ENCODE measurements at places on chromosomes 6 and 20.

DNA sequence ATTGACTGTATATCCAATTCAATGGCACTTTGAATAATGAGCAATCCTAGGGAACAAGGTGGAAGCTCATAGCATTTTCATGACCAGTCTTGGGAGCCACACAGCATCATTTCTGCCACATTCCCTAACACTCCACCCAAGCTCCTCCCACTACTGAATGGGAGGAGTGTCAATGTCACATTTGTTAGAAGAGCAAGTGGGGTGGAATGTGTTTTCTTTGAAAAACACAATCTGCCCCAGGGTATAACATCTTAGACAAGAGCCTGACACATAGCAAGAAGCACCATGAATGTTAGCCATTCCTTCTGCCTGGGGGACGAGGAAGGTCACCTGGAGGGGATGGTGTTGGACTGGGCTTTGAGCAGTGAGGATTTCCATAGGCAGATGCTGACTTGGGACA is 258.3 kb upstream of the PMEPA1 start:
- DNase-seq: no peak

GRCh38 chr6:139306291-139306981 is 14.6 kb upstream of the TXLNB start:
- no peak for DNase-seq

DNA sequence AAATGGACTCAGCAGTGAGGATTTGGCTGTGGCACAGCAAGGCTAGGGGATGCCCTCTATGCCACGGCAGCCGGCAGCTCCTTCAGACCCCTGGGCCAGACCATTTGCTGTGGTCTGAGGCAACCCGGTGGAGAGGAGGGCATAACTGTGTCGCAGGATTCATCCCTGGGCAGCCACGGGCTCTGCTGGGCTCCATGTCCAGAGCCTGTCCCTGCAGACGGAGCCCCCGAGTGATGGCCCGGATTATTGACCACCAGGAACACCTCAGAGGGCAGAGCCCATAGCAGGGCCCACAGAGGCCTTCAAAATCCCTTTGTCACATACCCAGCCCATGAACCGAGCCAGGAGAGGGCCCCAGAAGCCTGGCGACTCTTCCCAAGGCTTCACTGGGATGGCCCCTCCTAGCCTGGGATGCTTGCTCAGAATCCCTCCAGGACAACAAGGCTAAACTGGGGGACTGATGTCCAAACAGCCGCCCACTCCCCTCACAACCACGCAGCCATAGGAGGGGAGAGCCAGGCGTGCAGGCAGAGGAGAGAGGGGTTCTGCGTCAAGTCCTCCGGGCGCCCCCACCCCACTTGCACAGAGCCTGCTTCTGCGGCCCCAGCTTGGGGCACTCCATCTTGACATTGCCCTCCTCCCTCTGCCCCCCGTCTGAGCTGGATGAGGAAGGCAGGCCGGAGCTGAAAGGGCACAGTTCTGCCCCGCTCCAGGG is 68.2 kb upstream of the AFDN start:
- no peak for DNase-seq

DNA sequence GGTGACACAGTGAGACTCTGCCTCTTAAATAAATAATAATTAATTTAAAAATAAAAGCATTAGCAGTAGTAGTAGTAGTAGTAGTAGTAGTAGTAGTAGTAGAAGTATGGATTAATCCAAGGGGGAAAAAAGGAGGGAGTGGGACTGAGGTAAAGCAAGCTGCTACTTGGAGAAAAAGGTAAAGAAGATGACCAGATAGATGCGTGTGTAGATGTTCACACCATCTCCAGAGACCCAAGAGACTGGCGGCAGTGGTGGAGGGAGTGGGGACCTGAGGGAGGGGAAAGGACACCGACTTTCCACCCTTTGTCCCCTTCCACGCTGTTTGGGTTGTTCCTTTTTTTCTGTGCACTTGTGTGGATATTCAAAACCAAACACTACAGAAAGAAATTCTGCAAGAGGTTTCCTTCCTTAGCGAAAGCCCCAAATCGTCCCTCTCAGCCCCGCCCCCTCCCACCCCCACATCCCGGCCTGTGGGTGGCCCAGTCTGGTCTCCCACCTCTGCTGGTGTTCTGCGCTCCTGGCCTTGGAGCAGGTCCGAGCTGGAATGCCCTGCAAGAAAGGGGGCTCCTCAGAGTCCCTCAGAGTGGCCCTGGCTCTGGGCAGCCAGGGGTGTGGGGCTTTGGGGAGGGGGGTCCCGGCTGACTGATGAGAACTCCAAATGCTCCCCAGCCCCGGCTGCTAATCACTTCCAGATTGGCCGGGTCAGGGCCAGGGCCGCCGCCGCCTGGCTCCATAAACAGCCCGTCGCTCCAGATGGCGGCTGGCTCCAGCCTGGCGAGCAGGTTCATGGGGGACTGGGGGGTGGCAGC is 60.2 kb downstream of the UBE2V1 start:
- no peak for DNase-seq

DNA sequence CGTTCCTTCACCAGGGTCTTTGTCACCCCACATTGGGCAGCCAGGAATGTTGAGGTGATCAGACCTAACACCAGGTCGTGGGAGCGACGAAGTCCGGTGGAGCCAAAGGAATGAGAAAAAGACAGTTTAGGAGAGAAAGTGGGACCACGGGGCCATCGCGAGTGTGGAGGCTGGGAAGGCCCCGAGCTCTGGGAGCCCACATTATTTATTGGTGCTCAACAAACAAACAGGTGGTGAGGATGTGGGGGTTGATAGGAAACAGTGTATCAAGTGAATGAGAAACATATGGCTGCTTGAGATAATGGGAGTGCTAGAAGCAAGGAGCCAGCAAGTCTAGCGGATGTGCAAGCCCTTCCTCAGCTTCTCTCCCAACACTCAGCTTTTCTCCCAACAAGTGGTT is 287.1 kb upstream of the SGK1 start:
- DNase-seq: no peak

DNA sequence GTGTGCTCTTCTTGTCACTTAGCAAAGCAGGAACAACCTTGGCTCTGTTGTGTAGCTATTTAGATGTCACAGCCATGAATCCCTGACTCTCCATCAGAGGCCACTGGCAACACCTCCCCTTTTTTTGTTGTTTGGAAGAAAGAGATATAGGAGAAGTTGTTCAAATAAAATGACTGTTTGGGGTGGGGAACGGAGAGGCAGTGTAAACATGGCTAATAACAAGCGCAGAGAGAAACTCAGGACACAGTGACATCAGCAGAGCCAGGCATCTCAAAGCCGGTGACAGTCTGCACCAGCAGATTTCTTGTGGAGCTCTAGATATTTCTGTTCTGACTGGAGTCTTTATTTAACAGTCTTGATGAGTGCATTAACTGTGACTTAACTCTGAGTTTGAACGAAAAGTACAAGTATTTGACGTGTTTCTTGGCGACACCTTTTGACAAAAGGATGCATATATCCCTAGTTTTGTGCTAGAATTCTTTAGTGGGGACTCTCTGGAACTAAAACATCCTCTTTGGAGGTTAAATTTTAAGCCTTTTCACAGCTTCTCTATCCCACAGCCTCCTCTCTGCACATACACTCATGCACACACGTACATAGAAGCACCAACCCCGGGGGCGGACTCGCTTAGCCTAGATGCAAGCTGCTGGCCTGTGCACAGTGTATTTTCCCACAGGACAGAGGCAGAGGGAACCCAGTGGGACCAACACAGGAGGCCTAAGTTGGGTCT is 53.8 kb downstream of the ADAT2 start:
- DNase-seq: no peak

DNA sequence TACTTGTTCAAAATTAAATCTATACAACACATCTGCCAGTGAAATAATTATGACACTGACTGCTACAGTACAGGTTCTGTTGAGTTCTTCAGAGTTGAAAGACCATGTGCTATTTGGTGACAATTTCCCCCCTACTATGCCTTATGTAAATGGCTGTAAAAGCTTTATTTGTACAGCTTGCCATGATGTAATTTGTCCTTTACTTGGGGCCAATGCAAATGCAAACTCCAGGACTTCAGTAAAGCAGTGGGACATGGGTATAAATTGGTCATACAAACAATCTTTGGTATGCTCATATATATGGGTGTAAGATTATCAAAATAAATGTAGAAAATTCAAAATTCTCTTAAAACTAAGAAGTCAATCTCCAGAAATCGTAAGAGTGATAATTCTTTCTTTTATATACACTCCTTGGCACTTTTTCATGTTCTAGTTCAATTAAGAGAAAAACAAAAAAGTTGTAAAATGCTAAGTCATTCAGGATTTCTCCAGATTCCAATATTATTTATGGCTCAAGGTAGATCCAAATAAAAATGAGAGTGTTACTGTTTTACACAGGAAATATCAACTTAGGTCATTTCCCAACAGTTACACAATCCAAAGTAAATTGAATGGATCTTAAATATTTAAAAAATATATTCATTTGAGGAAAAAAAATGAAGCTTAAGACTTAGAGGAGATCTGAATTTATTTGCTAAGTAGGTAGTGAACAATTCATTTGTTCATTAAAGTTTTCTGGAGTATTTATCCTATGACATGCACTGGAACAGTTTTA is 1310.5 kb upstream of the CITED2 start:
- DNase-seq: no peak

DNA sequence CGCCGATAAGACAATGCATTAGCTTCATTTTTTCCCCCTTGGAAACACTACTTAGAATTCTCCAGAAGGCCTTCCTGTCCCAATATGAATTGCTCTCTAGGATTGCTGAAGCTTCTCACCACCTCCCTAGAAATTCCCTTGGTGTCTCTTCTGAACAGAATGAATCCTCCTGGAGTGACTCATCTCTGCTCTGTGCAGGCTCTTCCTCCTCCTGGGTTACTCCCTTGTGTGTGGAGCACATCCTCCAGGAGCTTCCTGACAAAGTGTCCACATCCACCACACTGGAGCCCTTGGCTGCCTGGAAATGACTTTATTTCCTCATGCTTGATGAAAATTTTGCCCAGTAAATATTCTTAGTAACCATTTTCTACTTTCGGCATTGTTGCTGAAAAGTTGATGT is 54.4 kb downstream of the DTNBP1 start:
- DNase-seq: no peak

- DNase-seq: no peak
Measured at GRCh38 chr6:8686077-8686476, 250.7 kb upstream of the SLC35B3 start.

DNA sequence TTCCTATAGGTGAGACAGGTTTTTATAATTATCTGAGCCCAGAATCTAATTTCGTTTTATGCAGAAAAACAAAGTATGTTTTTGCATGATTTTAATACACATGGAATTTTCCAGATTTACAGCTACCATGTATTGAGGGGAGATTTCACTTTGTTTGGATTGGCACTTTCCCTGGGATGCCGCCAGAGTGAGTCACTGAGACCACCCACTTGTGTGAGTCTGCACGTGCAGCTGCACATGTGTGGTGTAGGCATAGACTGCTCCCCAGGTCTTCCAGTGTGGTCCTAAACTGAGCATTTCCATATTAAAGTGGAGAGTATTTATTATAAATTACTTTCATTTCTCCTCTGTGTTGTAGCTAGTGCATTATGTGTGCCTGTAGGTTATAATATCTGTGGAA is 186.8 kb downstream of the UBE3D start:
- no peak for DNase-seq

DNA sequence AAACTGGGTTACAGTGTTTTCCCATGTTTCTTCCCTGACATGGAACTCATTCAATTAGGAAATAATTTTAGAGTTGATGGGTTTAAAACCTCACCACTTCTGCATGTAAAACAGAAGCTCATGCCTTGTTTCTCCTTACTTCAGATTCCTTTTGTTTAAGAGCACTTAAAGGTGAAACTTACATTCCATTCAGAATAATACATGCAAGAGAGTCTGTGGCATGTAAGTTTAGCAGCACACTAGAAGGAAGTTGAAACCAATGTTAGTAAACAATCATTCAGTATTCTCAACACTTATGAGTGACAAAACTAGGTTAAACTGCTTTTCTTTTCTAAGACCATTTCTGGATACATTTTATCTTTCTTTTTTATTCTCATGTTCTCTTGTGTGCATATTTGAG is 495.6 kb upstream of the PTCHD4 start:
- no peak for DNase-seq

DNA sequence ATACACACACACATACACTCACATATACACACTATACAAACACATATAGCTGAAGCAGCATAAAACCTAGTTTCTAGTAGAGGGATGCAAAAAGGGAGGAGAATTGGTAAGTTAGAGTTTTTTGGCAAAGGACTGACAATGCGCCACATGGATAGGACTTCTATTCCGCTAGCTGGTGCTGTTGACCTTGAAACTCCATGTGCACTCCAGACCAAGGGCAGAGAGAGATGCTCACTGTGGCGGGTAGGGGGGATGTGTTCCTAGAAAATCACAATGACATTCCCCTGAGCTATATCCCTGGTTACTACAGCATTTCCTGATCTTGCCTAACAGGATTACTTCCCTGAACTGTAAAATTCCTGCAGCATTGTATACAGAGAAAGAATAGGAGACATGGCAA is 19.2 kb downstream of the MICA start:
- no peak for DNase-seq

- DNase-seq: no peak
Measured at GRCh38 chr6:124443541-124443940, 518.7 kb upstream of the RNF217 start.

GRCh38 chr20:51208162-51208561 is 185.3 kb upstream of the KCNG1 start:
- DNase-seq: no peak

- no peak for DNase-seq
Measured at GRCh38 chr6:111793711-111794111, 79.5 kb downstream of the FYN start.

GRCh38 chr6:8090650-8091049 is 11.7 kb downstream of the EEF1E1 start:
- DNase-seq: no peak

- DNase-seq: no peak
Measured at GRCh38 chr6:47414423-47415167, 63.0 kb upstream of the CD2AP start.

DNA sequence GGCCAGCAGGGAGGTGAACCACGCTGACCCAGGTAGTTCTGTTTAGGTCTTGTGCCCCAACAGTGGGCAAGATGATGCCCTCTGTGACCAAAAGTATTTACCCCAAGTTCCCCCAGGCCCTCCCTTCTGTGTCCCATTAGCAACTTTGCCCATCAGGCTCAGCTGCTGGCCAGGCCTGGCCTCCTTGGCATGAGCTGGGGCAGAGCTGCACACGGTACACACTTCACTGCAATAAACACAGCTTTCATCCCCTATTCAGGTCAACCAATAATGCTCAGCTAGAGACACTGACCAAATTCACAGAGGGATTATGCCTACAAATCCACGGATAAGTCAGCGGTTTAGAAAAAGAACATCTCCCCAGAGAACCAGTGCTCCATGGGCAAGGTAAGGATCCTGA is 103.7 kb downstream of the SLC23A2 start:
- DNase-seq: no peak

GRCh38 chr6:152859225-152859624 is 108.6 kb downstream of the VIP start:
- no peak for DNase-seq

DNA sequence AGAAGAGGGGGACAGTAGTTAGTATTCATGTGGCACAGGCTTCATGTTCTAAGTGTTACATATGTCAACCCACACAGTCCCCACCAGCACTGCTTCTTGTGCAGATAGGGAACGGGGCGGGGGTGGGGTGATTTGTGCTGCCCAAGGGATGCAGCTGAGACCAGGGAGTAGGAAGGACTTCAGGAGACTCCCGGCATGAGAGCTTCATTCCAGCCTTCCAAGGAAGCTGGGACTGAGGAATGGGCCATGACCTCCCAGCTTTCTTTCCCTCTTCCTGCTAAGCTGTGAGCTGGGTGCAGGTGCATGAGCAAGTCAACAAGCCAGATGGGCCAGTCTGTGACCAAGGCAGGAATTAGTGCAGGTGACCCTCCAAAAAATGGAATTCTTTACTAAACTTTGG is 9.2 kb downstream of the BEND3 start:
- no peak for DNase-seq

Measured in cortex of kidney (tissue), 1 donor.